Hippocampal formation (tissue), 2 donors: ENCODE measurements at places on chromosomes 3 and 15.

DNA sequence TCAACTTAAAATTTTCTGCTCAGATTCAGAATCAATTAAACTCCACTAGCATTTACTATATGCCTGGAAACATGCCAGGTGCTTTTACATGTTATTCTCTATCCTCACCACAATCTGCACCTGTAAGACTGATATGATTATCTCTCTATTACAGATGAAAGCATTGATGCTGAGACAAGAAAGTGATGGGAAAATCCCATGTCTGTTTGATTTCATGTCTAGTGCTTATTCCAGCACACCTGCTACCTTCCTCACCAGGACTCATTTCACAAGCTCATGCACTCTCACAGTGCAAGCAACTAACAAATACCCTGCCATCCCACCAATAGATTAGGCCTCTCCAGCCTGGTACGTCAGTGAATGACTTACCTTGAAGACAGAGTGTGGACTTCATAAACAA is 25.0 kb upstream of the BCL6 start:
- no peak for DNase-seq

- no peak for DNase-seq
These were observed 33.4 kb downstream of the FEM1B start for GRCh38 chr15:68310804-68311463.

DNA sequence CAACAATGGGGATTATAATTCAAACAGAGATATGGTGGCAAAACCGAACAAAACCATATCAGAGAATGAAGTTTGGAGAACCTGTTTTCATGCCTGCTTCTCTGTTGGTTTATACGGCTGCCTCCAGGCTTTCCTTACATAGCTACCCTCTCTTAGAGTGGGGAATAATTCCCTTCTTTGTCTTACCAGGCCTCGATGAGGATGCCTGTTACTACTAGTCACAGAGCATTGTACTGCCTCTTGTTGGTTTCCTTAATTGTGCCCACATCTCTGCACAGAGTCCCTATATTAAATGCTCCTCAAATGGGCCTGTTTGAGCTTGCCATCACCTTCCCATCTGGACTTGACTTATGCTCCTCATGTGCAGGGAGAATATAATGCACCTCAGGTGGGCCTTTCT is 92.9 kb downstream of the NCEH1 start:
- DNase-seq = no peak

DNA sequence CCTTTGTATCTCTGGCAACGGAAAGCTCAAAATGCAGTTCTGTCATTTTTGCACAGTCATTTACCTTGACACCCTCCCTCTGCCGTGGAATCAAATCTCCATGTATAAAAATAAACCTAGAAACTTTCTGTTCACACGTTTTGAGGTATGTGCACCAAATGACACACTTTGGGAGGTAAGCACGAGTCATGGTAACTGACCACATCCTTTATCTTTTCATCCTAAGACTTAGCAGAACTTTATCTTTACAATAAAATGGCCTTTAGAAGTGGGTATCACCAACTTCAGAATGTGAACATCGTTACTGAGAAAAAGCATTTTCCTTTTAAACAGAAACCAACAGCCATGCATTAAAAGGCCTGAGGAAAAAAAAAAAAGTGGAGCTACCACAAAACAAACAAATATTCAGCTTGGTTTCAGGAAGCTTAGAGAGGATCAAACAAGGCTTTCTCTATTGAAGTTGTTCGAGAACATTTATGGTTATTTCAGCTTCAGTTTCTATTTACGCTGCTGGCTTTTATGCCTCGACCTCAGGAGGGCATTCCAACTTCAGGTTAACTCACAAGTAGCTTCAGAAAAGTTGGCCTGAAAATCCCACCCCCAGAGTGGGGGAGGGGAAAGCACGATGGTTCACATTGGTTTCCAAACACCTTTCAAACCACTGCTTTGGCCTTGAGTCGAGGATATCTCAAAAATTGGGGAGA is 171.1 kb upstream of the ICE2 start:
- no peak for DNase-seq

GRCh38 chr3:16961621-16962205 is 77.0 kb downstream of the PLCL2 start:
- DNase-seq = no peak

DNA sequence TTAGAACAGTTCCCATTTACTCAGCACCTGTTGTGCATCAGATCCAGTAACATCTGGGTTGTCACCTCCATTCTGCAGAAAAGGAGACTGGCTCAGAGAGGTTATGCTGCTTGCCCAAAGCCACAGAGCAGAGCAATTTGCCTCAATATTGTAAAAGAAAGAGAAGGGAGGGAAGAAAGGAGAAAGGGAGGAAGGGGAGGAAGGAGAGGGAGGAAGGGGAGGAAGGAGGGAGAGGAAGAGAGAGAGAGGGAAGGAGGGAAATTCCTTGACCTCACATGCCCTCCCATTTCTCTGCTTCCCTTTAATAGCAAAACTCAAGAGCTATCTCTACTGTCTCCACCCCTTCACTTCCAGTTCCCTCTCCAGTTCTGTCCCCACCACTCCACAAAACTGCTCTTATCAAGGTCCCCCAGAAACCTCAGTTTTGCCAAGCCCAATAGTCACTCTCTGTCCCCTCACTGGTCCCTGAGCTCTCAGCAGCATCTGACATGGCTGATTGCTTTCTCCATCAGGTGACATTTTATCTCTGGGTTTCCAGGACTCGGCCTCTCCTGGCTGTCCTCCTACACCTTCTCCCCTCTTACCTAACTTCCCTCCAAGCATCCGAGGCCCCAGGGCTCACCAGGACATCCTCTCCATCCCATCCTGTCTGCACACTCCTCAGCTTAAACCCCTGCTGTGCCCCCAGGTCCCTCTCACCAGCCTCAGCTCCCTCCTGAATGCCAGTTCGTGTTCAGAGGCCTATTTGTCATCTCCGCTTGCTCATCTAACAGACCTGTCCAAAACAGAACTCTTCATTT is 104.7 kb upstream of the LINGO1 start:
- no peak for DNase-seq

DNA sequence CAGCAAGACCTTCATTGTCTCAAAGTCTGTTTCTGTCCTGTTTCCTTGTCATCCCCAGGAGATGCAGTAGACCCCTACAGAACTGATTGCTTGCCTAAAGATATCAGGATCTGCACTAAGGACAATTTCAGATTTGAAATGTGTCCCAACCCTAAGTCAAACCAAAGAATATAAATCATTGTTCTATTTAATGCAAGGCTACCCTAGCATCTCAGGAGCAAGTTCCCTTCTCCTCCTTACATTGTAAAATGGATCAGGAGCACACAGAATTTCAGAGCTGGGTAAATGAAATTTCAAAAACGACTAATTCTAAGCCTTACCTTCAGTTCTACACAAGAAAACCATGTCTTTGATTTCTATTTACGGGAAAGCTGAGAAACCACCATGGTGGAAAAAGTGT is 360.9 kb upstream of the KCNH8 start:
- no peak for DNase-seq

GRCh38 chr3:53092942-53093341 is 37.3 kb downstream of the RFT1 start:
- DNase-seq = no peak

DNA sequence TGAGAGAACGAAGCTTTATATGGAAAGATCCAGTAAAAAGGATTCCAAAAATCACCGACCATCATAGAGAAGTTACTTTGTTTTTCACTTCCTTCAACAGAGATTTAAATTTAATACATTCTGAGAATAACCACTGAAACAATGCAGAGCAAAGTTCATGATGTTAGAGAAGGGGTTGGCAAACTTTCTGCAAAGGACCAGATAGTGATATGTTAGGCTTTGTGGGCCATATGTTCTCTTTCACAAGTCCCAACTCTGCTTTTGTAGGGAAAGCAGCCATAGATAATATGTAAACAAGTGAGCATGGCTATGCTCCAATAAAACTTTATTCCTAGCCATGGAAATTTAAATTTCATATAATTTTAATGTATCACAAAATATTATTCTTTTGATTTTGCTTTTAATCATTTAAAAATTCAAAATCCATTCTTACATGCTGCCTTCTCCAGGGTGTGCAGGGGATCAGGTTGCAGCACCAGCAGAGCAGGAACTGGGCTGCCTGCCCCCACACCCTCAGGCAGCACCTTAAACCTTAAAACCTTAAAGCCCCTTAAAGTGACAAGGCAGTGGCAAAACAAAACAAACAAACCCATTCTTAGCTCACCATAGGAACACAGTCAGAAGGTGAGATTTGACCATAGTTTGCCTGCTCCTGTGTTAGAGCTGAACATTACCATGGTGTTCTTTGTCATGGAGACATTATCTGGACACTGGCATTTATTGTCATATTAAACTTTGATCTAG is 16.9 kb upstream of the IGSF10 start:
- DNase-seq = no peak

- DNase-seq = no peak
These were observed 13.6 kb downstream of the RPAP1 start for GRCh38 chr15:41530363-41530956.

DNA sequence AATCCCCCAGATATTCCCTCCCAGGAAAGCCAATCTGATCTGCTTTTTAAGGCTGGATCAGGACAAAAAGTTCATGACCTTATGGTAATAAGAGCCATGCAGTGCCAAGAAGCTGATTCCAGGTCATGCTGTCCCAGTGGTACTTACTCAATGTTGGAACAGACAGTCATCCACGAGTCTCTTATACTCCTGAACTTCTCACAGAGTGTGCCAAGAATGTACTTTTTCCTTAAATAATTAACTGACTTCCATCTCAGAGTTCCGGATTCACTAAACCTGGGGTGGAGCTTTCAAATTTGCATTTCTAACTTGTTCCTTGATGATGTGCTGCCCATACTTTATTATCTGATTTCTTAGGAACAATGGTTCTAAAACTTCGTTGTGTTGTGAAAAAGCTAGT is 3.4 kb upstream of the P3H2 start:
- DNase-seq = no peak

DNA sequence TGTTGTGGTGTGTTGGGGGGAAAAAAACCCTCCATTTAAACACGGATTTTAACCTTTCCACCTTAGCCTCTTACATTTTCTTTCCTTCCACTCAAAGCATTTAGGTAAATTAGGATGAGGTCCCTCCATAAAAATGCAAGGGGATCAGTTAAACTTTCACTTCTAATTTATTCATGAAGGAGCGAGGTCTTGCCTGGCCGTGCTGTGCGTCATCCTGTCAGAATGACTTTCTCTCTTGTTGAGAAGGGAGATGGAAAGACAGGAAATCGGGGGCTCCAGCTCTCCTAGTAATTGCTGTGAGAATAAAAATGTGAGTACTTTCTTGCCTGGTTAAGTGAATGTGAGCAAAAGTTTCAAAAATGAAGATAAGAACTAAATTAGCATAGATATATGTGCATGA is 962.3 kb upstream of the NR2F2 start:
- DNase-seq = no peak

- DNase-seq = no peak
These were observed 38.2 kb upstream of the NAALADL2 start for GRCh38 chr3:174820885-174821284.

DNA sequence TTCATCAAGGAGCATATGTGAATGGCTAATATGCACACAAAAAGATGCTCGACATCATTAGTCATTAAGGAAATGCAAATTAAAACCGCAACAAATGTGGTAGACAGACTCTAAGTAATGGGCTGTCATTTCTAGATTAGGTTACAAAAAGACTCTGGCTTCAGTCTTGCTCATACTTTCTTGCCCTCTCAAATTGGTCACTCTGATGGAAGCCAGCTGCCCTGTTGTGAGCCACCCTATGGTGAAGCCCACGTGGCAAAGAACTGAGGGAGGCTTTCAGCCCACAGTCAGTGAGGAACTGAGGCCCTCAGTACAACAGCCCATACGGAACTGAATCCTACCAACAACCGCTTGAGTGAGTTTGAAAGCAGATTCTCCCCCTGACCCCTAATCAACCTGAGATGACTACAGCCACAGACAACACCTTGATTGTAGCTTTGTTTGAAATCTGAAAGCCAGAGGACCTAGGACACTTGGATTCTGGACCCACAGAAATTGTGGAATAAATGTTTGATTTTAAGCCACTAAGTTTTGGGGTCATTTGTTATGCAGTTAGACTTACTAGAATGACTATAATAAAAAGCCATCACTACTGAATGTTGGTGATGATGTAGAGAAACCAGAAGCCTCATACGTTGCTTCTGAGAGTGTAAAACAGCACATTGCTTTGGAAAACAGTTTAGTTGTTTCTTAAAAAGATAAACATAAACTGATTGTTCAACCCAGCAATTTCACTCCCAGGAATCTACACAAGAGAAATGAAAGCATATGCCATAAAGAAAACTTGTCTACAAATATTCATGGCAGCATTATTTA is 45.7 kb downstream of the EHHADH start:
- DNase-seq = no peak

DNA sequence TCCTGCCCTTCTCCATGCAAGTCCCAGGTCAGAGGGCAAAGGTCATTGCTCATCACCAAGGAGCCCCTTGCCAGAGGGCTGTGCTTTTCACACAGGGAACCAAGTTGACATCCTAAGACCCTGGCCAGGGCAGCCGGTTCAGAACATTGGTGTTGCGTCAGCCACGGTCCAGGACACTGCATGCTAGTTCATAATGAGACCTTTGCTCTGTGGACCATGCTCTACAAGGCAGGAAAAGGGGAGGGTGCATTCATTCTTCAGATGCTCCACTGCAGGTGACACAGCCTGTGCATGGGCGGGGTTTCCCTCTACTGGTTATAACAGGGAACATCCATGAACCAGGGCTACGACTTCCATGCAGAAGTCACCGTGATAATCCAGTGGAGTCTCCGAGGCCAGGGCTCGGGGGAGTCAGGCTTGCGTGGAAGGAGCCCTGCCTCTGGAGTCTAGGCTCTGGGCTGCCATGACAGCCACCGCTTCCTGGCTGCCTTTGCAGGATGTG is 81.6 kb downstream of the OCA2 start:
- DNase-seq = no peak

DNA sequence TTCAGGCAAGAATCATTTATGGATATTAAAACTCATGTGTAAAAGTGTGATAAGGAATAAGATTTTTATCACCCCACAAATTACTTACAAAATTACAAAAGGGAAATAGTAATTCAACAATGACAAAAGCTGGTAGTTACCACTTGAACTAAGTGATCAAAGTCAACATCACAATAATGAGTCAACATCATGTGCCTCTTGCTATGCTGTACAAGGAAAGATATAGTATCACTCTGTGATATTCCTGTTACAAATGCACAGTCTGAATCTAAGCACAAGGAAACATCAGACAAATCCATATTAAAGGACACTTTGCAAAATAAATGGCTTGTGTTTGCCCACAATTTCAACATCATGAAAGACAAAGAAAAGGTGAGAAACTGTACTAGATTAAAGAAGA is 90.5 kb upstream of the PLCL2 start:
- DNase-seq = no peak

GRCh38 chr3:152235709-152236298 is 32.9 kb upstream of the MBNL1 start:
- no peak for DNase-seq

GRCh38 chr3:64595253-64595694 is 92.5 kb downstream of the ADAMTS9 start:
- DNase-seq = no peak
